Gastrocnemius medialis (tissue), 4 donors: ENCODE measurements at places on chromosomes 7 and 10. TPM values are rescaled to one million over a fixed set of nuclear protein-coding genes. Genes with fewer than 3 reads are reported as not detected.

Gene CALML5
- total RNA-seq, result not detected

Gene SEMA3A
- 0.16 TPM for total RNA-seq

Gene MACROH2A2
- 0.53 TPM for total RNA-seq

Gene CALHM3
- not detected for total RNA-seq

Gene DNMBP
- total RNA-seq, result 22.5 TPM

Gene AGMO
- 0.55 TPM for total RNA-seq

GRCh38 chr10:123573236-123574108, 92.7 kb upstream of the GPR26 start:
- H3K27me3 ChIP-seq, result peaks cover 6% of the 10 kb centered on the region
- H3K4me1 ChIP-seq, result no peaks in the 10 kb centered on the region
- no peak overlapping the region for H3K27ac ChIP-seq
- DNase-seq, result no peak
- H3K36me3 ChIP-seq, result no peaks in the 10 kb centered on the region

DNA sequence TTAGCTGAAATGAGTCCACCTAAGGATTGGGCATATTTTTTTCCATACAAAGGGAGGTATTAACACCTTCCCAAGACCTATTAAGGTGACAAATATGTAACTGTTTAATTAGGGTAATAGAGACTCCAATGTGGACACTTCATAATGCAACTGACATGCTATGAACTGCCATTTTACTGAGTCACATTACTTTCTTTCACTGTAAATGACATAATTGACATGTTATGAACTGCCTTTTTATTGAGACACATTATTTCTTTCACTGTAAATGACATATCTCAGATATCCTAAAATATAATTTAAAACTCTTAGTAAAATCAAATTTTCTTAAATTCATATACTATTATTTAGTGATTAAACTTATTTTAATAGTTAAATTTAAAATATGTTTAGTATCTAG, 528.8 kb upstream of the PCDH15 start:
- H3K27ac ChIP-seq, result no peak overlapping the region
- H3K4me1 ChIP-seq, result no peaks in the 10 kb centered on the region
- no peak for DNase-seq
- H3K27me3 ChIP-seq, result no peaks in the 10 kb centered on the region
- H3K36me3 ChIP-seq, result no peaks in the 10 kb centered on the region

- H3K27ac ChIP-seq, result no peak overlapping the region
- H3K36me3 ChIP-seq, result no peaks in the 10 kb centered on the region
- H3K4me3 ChIP-seq, result no peak overlapping the region
- no peaks in the 10 kb centered on the region for H3K27me3 ChIP-seq
These were observed 982.8 kb upstream of the SORCS1 start for GRCh38 chr10:108147346-108147745.

GRCh38 chr10:43252166-43252782, 14.6 kb downstream of the RASGEF1A start:
- no peaks in the 10 kb centered on the region for H3K27me3 ChIP-seq
- DNase-seq, result peak; percentile 4
- H3K36me3 ChIP-seq, result no peaks in the 10 kb centered on the region
- H3K27ac ChIP-seq, result no peak overlapping the region
- H3K4me1 ChIP-seq, result no peaks in the 10 kb centered on the region
- H3K4me3 ChIP-seq, result no peak overlapping the region

DNA sequence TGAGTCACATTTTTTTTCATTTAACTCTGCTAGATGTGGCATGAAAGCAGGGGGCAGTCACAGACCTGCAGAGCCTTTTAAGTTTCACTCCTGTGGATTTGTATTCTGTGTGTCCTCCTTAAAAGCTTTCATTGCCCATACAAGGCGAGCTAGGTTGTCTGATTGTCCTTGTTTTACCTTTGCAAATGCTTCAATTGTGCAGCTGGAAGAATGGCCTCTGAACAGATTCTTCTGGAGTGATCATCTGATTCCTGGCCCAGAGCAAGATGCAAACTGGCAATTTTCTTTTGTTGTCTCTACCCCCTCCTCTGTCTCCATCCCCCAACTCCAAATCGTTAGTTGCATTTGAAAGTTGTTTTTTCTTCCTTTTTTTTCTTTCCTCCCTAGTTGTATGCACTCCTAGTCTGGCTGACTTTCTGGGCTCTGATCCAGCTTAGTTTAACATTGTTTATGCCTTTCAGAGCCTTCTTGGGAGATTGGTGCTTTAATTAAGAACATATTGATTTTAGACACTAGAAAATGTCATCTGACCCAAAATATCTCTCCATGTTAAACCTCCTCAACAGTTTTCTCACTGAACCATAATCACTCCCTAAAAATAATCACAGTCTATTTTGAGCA, 150.2 kb downstream of the REEP3 start:
- H3K4me1 ChIP-seq, result peaks cover 18% of the 10 kb centered on the region
- H3K27me3 ChIP-seq, result no peaks in the 10 kb centered on the region
- peak overlapping the region; percentile 71 for H3K27ac ChIP-seq
- no peak overlapping the region for H3K4me3 ChIP-seq

DNA sequence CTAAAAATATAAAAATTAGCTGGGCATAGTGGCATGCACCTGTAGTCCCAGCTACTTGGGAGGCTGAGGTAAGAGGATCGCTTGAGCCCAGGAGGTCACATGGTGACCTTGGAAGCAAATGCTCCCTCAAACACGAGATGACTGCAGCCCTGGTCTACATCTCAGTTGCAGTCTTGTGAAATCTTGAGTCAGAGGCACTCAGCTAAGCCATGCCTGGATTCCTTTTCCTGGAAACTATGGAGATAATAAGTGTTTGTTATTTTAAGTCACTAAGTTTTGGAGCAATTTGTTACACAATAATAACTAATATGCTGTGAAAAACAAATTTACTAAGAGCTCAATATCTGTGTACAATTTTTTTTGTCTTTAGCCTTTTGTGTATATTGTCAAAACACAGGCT, 284.3 kb upstream of the KAT6B start:
- no peak overlapping the region for H3K4me3 ChIP-seq
- peaks cover 7% of the 10 kb centered on the region for H3K4me1 ChIP-seq
- no peaks in the 10 kb centered on the region for H3K27me3 ChIP-seq
- no peak overlapping the region for H3K27ac ChIP-seq

GRCh38 chr7:77912293-77912692, 113.7 kb downstream of the PHTF2 start:
- DNase-seq, result no peak
- no peak overlapping the region for H3K27ac ChIP-seq
- peaks cover 5% of the 10 kb centered on the region for H3K4me1 ChIP-seq
- H3K36me3 ChIP-seq, result no peaks in the 10 kb centered on the region
- no peaks in the 10 kb centered on the region for H3K27me3 ChIP-seq
- no peak overlapping the region for H3K4me3 ChIP-seq

- H3K36me3 ChIP-seq, result no peaks in the 10 kb centered on the region
- H3K27me3 ChIP-seq, result no peaks in the 10 kb centered on the region
- no peak for DNase-seq
- no peak overlapping the region for H3K27ac ChIP-seq
These were observed 135.8 kb downstream of the CNNM2 start for GRCh38 chr10:103053659-103054581.

DNA sequence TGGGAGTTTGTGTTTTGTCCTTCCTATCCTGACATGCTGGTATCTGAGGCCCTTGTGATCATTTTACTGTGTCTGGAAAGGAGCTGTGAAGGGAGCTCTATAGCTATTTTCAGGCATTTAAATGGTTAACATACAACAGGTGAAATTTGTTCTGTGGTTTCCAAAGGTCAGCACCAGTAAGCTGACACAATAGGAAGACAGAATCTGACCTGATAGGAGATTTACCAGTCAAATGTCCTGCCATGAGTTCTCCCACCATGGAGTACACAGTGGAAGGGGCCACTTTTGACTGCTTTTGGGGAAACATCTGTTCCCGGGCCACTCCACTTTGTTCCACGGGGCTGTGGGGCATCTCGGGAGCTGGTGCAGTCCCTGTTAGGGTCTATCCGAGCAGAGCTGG, 17.6 kb downstream of the FKBP6 start:
- H3K27ac ChIP-seq, result no peak overlapping the region
- peaks cover 1% of the 10 kb centered on the region for H3K4me1 ChIP-seq

DNA sequence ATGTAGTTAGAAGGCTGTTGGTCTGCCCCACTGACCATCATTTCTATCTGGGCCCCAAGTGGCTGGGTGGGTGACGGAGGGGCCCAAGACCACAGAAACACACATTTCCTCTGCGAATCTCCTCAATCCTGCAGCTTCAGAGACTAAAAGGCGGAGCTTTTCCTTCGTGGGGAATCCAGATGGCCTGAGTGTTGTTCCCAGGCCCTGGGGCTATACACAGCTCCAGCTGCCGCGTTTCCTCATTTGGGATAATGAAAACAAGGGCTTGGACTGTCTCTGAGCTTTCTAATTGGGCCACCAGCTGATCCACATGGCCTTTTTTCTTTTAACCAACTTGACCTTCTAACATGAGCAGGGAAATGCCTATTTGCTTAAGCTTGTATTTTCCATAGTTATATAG, 339.9 kb downstream of the CXCL12 start:
- H3K27ac ChIP-seq, result peak overlapping the region; percentile 61
- no peak for DNase-seq
- H3K4me3 ChIP-seq, result no peak overlapping the region
- H3K36me3 ChIP-seq, result no peaks in the 10 kb centered on the region
- no peaks in the 10 kb centered on the region for H3K27me3 ChIP-seq
- H3K4me1 ChIP-seq, result no peaks in the 10 kb centered on the region

DNA sequence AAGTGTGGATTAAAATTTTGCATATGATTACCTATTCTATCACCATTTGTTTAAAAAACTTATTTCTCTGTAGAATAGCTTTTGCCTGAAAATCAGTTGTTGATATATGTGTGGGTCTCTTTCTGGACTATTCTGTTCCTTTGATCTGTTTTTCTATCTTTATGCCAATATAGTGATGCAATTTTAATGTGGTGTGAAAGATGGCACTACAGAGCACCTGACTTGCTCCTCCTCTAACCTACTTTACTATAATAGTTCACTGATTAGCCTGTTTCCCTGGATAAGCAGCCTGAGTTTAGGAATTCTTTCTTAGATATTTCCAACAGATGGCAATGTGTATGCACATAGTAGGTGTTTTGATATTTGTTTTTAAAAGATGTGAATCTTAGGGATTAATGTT, 294.5 kb downstream of the AUTS2 start:
- no peak for DNase-seq
- no peak overlapping the region for H3K4me3 ChIP-seq
- no peak overlapping the region for H3K27ac ChIP-seq
- no peaks in the 10 kb centered on the region for H3K36me3 ChIP-seq

- H3K27me3 ChIP-seq, result no peaks in the 10 kb centered on the region
- peaks cover 6% of the 10 kb centered on the region for H3K4me1 ChIP-seq
- no peaks in the 10 kb centered on the region for H3K36me3 ChIP-seq
- H3K27ac ChIP-seq, result no peak overlapping the region
These were observed 116.0 kb downstream of the SLIT1 start for GRCh38 chr10:97069576-97070362.

DNA sequence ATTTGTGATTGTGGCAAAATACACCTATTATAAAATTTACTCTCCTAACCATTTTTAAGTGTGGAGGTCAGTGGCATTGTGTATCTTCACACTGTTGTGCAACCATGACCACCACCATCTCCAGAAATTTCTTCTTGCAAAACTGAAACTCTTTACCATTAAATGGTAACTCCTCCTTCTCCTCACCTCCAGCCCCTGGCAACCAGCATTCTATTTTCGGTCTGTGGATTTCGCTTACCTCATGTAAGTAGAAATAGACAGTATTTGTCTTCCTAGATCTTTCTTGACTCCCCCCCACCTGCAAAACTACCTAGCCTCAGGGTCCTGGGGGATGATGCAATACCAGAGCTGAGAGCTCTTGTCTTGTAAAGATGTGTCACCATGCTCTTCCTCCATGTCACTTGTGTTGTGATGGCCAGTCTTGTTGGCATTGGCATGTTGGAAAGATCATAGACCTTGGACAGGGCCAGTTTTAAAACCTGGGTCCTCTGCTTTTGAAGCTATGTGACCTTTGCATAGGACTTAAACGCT, 71.1 kb upstream of the EMX2 start:
- no peaks in the 10 kb centered on the region for H3K36me3 ChIP-seq
- DNase-seq, result no peak
- H3K4me3 ChIP-seq, result no peak overlapping the region
- no peak overlapping the region for H3K27ac ChIP-seq
- H3K4me1 ChIP-seq, result no peaks in the 10 kb centered on the region

DNA sequence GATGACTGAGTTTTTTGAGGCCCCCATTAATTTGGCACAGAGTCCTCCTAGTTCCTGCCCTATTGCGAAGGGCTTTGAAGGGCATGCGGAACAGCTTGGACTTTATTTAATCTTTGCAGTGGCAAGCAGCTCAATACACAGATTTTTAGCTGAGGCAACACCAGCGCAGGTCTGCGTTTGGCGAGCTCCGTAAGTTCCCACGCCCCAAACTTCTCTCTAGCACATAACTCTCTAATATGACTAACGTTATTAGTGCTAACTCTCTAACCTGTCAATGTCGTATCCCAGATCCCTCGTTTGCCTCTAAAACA, 366 bp upstream of the TAF3 start:
- H3K27me3 ChIP-seq, result no peaks in the 10 kb centered on the region
- H3K36me3 ChIP-seq, result no peaks in the 10 kb centered on the region
- DNase-seq, result no peak
- peak overlapping the region; percentile 74 for H3K4me3 ChIP-seq
- peaks cover 31% of the 10 kb centered on the region for H3K4me1 ChIP-seq

GRCh38 chr10:3935141-3935540, 150.1 kb upstream of the KLF6 start:
- DNase-seq, result no peak
- peak overlapping the region; percentile 62 for H3K27ac ChIP-seq
- H3K4me1 ChIP-seq, result peaks cover 9% of the 10 kb centered on the region
- no peaks in the 10 kb centered on the region for H3K27me3 ChIP-seq
- peak overlapping the region; percentile 22 for H3K4me3 ChIP-seq

- no peak for DNase-seq
- no peak overlapping the region for H3K27ac ChIP-seq
- H3K4me1 ChIP-seq, result no peaks in the 10 kb centered on the region
These were observed 16.8 kb upstream of the TES start for GRCh38 chr7:116193329-116194087.
